ENCODE measurements at places on chromosomes 2 and 18.

GRCh38 chr18:35695803-35696202 lies 114.3 kb downstream of the GALNT1 start:
- no peak for DNase-seq

GRCh38 chr2:219736209-219736608 lies 108.8 kb downstream of the SLC4A3 start:
- DNase-seq = peak; percentile 10

GRCh38 chr18:42730272-42730671 lies 385.2 kb downstream of the RIT2 start:
- DNase-seq = no peak

DNA sequence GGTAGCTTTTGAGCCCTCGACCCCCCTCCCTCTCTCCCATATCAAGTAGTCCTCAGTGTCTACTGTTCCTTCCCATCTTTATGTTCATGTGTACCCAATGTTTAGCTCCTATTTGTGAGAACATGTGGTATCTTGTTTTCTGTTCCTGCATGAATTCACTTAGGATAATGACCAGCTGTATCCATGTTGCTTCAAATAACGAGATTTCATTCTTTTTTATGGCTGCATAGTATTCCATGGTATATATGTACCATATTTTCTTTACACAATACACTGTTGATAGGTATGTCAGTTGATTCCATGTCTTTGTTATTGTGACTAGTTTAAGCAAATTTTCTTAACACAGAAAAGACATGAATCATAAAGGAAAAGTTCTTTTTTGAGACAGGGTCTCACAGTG lies 16.5 kb upstream of the NDUFV2 start:
- no peak for DNase-seq

DNA sequence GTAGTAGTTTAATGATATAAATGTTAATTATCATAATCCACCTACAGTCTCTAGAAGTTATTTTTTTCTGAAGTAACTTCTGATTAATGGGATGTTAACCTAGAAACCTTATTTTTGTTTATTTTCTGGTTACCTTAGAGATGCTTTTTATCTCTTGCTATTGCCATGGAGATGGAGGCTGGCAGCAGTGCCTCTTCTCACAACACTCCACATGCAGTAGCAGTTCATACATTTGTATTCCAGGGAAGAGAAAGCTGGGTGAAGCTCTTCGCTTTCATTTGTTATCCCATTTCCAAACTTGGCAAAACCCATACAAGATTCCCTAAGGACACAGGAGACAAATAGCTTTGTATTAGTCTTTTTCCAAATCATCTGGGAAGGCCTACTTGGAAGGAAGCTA lies 1794.1 kb upstream of the LRRTM1 start:
- DNase-seq = no peak

DNA sequence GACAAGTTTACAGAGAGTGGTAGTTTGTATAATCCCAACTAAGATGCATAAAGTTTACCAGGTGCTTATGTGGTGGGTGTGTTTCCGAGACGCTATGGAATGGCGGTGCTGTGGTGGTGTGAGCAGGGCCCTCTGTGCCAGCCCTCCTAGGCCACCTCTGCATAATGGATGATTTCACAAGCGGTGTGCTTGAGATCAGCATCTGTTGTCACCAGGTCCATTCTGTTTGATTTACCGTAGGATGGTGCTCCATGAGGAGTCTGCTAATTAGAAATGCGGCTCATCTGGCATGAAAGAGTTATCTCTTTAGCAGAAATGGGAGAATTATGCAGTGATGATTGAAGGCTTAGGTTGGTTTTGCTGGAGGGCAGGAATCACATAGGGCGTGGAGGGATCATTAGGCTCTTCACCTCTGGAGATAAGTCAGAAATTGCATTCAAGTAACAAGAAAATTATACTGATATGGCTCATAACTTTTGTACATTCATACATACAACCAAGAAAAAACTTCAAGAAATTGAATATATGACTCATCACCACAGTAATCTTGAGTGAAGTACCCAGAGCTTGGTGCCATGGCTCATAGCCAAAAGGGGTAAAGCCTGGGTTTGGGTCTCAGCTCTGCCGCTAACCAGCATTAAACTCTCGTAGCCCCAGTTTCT lies 41.4 kb downstream of the CRIM1 start:
- no peak for DNase-seq

DNA sequence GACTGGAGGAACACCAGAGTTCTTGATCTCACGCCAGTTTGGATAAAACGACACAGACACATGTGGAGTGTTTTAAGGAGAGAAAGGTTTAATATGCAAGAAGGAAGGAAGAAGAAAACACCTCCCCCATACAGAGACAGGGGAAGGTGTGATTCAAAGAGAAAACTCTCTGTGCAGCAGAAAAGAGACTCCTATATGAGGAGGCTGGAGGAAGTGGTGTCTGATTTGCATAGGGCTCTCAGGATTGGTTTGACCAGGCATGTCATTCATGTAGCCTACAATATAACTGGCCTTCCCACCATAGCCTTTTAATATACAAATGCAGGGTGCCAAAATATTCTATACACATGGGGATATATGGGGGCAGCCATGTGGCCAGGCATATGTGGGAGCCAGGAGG lies 1386.5 kb downstream of the RPIA start:
- DNase-seq = no peak

- DNase-seq = no peak
These were observed 58.3 kb upstream of the ID2 start for GRCh38 chr2:8623576-8623957.

DNA sequence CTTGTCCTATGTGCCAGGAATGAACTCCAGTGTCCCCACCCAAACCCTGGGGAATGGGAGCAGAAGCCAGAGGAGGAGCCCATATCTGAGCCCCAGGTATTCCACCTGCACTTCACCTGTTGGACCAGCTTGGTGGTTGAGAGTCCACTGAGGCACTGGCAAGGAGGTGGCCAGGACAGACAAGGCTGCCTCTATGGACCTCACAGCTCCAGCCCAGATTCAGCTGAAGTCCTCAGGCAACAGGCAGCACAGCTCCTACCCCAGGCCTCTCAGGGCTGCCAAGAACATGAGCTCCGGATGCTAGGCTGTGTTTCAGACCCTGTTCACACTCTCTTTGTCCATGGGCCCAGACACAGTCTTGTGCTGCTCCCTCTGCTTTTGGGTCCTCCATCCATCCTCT lies 2.9 kb upstream of the IL1F10 start:
- DNase-seq = no peak

GRCh38 chr2:31089645-31090044 lies 48.6 kb downstream of the GALNT14 start:
- no peak for DNase-seq

GRCh38 chr2:242065426-242065825 lies 195.9 kb downstream of the RTP5 start:
- no peak for DNase-seq

- DNase-seq = no peak
These were observed 116.2 kb downstream of the RAB3GAP1 start for GRCh38 chr2:135168204-135168856.

DNA sequence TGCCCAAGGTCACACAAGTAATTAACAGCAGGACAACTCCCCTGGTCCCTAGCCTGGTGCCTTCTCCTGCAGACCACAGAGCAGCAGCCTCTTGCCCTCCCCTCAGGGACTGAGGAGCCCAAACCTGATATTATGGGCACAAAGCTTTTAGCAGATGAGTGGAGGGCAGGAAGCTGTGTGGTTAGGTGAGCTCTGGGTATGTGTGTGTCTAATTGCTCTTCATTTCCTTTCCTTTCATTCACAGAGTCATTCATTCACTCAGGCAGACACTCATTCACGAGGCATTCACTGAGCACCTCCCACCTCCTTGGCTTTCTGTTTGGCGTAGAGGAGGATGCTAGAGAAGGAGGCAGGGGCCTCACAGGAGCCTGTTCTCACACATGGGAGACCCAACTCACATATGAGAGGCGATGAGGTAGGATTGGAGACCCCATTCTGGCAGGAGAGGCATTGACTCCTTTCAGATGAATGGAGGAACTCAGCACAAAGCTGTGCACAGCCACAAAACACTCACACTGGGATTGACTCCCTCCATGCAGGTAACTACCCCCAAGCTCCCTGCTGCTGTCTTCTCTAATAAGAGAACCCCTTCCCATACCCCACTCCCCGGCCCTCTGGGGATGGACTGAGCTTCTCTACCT lies 306.8 kb upstream of the SKOR2 start:
- DNase-seq = no peak

GRCh38 chr18:44048846-44049245 lies 631.8 kb upstream of the SETBP1 start:
- no peak for DNase-seq

- DNase-seq = no peak
These were observed 53.4 kb upstream of the RALBP1 start for GRCh38 chr18:9421901-9422327.

DNA sequence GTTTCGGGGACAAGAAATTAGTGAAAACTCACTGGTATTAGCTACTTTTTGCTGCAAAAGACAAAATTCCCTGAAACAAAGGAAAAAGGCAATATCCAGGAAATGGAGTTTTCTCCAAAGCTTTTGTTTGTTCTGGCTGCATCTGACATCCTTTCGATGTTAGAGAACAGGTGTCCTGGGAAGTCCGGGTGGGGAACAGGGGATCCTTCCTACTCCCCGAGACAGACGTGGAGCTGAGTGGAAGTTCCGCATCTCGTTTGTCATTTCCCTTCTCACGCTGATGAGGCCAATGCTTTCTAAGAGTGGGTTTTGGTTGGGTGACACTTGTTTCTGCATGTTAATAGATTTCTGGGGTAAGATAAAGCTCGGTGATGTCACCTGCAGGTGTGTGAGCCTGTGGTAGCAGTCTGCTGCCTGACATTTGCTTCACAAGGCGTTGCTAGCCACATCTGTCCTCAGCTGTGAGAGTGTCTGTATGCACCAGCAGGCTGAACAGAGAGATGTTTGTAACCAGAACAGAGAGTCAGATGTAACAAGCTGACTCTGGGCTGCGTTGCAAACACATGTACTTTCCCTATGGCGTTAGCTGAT lies 125.9 kb downstream of the ACOXL start:
- peak; percentile 78 for DNase-seq

- DNase-seq = no peak
These were observed 1.6 kb upstream of the ADRA2B start for GRCh38 chr2:96117701-96118588.
